NCI-H1092 treated with DMSO at 0.1 percent for 48 hours (cell line): ENCODE measurements at places on chromosomes 6 and 20.
A peak's percentile ranks its signal among the peaks of the same experiment; 100 is the strongest.

- DNase-seq = peak; percentile 56
Observed at GRCh38 chr20:38633577-38634093, 32.0 kb downstream of the ARHGAP40 start.

DNA sequence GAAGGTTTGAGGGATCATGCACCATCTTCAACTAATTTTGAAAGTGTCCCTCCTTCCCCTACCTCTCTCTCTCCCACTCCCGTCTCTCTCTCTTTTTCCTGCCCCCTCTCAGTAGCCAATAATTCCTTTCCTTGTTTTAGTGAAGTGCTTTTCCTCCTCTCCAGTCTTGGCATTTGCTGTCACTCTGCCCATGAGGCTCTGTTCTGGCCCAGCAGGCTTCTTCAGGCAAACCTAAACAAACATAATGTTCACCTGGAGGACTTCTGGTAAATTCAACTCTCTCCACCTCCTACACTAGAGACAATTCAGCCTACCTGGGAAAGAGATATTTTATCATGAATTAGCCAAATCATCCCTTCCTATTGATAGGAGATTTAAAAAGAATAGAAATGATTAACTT lies 320.4 kb upstream of the RNF24 start:
- DNase-seq = no peak

GRCh38 chr6:13468839-13469238 lies 18.6 kb downstream of the GFOD1 start:
- no peak for DNase-seq

DNA sequence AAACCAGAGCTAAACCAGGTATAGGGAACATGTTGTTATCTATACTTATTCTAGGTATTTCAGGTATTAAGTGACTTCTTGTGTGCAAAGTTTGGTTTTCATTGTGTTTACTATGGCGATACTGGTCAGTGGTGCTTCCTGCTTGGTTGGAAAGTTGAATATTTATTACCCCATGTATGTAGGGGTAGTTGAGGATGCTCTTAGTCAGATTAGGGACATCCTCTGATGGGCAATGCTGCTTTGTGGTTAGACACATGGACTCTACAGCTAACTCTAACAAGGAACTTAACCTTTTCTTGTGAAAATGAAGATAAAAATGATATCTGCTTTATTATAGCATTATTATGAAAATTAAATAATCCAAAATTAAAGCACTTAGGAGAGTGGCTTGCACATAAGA lies 44.1 kb upstream of the ENPP1 start:
- no peak for DNase-seq

GRCh38 chr20:38790200-38791053 lies 15.1 kb upstream of the PPP1R16B start:
- DNase-seq = no peak

- DNase-seq = no peak
Observed at GRCh38 chr6:26367114-26367513, 2.1 kb downstream of the BTN3A2 start.

DNA sequence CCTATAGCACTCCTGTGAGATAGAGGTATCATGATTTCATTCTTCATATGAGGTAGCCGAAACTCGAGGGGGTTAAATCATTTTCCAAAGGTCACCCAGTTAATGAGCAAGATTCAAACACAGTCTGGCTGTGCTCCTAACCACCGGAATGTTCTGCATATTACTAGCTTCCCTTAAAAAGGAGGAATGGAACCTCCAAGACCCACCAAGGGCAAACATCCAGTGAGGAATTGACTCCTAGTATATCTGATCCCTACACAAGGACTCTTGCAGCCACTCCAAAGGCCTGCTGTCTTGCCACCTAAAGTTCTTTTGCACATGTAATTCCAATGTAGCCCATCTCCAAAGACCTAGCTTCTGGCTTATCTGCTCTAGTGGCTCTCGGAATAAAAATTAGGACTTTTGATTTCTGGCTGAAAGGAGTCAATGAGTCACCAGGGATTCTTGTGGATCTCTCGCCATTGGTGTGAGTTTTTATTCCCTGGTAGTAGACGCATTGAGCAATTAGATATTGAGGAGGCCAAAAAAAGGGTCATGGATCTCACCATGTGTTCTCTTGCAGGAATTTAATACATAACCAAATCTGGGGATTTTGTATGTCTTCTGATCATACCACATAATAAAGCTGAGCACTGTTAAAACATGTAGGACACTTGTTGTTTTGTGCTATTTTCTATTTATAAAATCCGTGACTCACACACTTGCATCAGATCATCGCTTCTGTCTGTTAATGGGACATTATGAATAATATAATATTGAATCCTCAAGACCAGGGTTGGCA lies 9.1 kb downstream of the BCAS1 start:
- DNase-seq = no peak

GRCh38 chr20:32522776-32523612 lies 62.1 kb downstream of the NOL4L start:
- DNase-seq = peak; percentile 66

GRCh38 chr6:25137916-25138232 lies 141.3 kb upstream of the CARMIL1 start:
- no peak for DNase-seq

DNA sequence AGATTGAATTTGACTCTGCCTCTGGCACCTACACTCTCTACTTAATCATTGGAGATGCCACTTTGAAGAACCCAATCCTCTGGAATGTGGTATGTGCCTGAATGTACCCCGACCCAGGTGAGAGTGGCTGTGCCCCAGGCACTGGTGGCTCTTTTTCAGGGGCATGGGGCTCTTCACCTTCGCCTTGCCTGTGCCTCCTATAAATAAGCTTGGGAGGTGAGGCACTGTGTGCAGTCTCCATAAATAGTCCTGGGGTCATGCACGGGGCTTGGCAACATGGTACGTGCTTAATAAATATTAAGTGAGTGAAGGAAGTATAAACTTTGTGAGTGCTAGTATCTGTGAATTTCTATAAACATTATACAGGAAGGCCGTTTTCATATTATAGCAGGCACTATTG lies 33.0 kb downstream of the GHRH start:
- DNase-seq = no peak

DNA sequence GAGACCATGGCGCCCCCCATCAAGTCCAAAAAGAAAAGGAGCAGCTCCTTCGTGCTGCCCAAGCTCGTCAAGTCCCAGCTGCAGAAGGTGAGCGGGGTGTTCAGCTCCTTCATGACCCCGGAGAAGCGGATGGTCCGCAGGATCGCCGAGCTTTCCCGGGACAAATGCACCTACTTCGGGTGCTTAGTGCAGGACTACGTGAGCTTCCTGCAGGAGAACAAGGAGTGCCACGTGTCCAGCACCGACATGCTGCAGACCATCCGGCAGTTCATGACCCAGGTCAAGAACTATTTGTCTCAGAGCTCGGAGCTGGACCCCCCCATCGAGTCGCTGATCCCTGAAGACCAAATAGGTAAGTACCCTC lies 41.7 kb upstream of the NAA20 start:
- DNase-seq = no peak

DNA sequence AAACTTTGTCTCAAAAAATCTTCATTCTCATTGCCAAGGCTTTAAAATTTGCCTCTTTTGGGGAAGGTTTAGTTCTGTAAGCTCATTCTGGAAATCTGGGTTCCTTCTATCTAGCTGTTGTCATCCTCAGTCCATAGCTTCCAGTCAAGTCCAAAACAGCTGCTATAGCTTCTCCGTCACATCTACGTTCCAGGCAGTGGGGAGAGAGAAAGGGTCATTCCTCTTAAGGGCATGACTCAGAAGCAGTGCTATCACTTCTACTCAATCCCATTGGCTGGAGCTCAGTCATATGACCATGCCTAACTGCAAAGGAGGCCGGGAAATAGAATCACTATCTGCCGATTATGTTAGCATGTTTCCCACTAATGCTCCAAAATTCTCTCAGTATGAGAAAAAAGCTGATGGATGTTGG lies 141.4 kb upstream of the PTPN1 start:
- no peak for DNase-seq

DNA sequence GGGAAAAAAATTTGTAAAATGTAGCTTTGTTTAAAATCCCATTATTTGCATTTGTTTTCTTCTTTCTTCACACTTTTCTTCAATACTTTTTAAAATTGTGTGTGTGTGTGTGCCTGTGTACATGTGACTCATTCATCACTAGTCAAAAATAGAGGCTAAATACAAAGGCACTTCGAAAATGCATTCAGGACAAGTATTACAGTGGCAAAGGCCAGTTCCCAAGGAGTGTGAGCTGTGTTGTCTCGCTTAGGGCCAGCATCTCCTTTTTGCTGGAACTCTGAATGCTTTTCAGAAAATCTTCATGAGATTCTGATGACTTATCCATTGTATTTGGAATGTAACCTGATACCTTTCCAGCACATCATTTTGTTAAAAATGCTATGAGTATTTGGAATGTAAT lies 288.5 kb upstream of the CNR1 start:
- DNase-seq = peak; percentile 35
